Right renal pelvis (tissue), 4 donors: ENCODE measurements at places on chromosomes 13 and 19.

GRCh38 chr13:63737418-63737817 lies 2321.8 kb upstream of the PCDH20 start:
- no peak for DNase-seq

DNA sequence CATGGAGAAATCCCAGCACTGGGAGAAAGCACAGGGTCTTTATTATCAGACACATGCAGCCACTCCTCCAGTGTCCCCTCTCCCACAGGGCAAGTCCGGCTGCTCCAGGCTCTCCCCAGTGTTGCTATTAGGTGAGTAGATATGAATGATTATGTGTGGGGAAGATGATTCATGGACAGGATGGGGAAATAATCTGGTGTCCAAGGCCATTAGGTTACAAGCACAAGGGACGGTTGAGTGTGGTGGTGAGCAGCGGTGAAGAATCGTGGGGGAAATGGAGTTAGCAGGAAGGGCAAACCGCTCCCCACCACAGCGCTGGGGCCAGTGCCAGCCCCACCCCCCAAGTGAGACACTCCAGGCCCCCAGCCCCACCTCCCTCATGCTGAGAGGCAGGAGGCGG lies 19.0 kb downstream of the CD177 start:
- no peak for DNase-seq

DNA sequence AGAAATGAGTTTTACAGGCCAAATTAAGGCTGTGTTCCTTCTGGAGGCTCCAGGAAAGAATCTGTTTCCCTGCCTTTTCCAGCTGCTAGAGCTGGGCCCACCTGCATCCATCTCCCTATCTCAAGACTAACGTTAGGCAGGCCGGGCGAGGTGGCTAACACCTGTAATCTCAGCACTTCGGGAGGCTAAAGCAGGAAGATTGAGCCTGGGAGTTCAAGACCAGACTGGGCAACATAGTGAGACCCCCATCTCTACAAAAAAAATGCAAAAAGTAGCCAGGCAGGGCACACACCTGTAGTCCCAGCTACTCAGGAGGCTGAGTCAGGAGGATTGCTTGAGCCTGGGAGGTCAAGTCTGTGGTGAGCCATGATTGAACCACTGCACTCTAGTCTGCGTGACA lies 14.6 kb downstream of the HIF3A start:
- DNase-seq: no peak

DNA sequence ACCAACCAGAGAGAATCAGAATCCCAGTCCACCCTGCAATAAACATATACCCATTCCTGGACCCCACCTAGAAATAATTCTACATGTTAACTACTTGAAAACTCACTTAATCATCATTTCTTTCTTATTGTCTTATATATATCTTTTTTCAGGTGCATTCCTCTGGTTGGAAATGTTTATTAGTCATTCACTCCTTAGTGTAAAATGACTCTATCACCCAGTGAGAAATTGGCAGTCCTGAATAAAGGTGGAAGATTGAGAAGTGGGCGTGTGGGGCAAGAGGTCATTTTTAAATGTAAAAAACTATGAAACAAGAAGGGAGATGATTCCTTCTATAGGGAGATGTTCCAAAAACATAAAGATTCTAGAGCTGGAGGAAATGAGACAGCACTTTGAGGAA lies 101.2 kb upstream of the MBNL2 start:
- DNase-seq: no peak

DNA sequence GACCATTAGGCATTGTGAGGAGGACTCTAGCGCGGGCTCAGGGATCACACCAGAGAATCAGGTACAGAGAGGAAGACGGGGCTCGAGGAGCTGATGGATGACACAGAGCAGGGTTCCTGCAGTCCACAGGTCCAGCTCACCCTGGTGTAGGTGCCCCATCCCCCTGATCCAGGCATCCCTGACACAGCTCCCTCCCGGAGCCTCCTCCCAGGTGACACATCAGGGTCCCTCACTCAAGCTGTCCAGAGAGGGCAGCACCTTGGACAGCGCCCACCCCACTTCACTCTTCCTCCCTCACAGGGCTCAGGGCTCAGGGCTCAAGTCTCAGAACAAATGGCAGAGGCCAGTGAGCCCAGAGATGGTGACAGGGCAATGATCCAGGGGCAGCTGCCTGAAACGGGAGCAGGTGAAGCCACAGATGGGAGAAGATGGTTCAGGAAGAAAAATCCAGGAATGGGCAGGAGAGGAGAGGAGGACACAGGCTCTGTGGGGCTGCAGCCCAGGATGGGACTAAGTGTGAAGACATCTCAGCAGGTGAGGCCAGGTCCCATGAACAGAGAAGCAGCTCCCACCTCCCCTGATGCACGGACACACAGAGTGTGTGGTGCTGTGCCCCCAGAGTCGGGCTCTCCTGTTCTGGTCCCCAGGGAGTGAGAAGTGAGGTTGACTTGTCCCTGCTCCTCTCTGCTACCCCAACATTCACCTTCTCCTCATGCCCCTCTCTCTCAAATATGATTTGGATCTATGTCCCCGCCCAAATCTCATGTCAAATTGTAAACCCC lies 2.8 kb upstream of the CEACAM5 start:
- DNase-seq: peak; percentile 18

DNA sequence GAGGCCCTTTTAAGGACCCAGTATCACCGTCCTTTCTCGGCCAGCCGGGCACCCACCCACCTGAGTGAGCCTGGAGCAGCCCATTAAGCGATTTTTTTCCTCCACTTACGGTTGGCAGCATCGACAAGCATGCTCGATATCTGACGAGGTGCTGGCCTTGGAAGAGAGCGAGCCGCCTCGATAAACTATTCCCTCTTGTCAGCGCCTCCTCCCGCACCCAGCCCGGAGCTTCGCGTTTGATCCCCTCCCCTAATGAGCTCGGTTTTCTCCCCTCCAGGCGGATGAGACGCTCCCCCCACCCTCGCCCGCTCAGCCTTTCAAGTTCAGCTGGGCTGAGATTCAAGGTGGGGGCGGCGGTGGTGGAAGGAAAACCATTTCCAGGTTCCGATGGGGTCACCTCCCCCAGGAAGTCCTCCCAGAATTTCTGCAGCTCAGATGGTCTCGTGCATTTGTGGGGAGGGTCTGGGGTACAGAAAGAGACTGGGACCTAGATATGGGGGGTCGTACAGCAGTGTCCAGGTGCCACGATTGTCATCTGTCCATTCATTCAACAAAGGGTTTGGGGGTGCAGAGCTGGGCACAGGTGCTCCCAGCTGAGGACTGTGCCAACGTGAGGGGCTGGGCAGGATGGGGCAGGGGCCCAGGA lies 18.9 kb upstream of the ONECUT3 start:
- no peak for DNase-seq

GRCh38 chr19:16509141-16510061 lies 13.2 kb downstream of the C19orf44 start:
- no peak for DNase-seq

GRCh38 chr19:19315444-19315843 lies 4.9 kb downstream of the SUGP1 start:
- DNase-seq: no peak
